ENCODE measurements at places on chromosomes 3 and 15. TPM values are rescaled to one million over a fixed set of nuclear protein-coding genes. Genes with fewer than 3 reads are reported as not detected.

GRCh38 chr3:31364188-31364587 is 168.5 kb upstream of the STT3B start:
- H3K4me3 ChIP-seq, result no peak overlapping the region
- no peaks in the 10 kb centered on the region for H3K27me3 ChIP-seq
- H3K36me3 ChIP-seq, result no peaks in the 10 kb centered on the region

DNA sequence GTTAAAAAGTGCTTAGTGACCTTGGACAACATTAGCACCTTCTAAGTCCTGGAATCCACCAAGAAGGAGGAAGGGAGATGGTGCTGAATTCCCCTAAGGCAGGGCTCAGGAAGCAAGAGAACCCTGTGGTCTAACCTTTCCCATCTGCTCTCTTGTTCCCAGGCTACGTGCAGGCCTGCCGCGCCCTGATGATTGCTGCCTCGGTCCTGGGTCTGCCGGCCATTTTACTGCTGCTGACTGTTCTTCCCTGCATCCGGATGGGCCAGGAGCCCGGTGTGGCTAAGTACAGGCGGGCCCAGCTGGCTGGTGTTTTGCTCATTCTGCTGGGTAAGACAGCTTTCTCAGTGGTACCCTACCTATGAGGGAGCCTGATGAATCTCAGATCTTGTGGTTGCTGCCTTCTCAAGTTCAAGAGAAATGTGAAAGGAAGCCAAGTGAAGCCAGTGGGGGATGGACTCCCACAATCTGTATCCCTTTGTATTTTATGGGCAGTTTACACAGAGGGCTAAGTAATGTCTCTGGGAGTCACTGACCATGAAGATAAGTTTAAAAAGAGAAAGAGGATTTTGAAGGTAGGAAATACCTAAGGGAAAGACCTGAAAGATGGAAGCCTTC is 4.4 kb downstream of the CLDN11 start:
- peaks cover 35% of the 10 kb centered on the region for H3K4me1 ChIP-seq
- H3K36me3 ChIP-seq, result no peaks in the 10 kb centered on the region

The ECE2 gene
- not detected for total RNA-seq

- no peaks in the 10 kb centered on the region for H3K36me3 ChIP-seq
- no peaks in the 10 kb centered on the region for H3K4me1 ChIP-seq
- no peak overlapping the region for H3K4me3 ChIP-seq
- H3K27me3 ChIP-seq, result peaks cover 41% of the 10 kb centered on the region
- DNase-seq, result no peak
Measured at GRCh38 chr3:10529809-10530208, 24.4 kb upstream of the ATP2B2 start.

The UPK1B gene
- total RNA-seq, result not detected

The IQCF5 gene
- not detected for total RNA-seq

DNA sequence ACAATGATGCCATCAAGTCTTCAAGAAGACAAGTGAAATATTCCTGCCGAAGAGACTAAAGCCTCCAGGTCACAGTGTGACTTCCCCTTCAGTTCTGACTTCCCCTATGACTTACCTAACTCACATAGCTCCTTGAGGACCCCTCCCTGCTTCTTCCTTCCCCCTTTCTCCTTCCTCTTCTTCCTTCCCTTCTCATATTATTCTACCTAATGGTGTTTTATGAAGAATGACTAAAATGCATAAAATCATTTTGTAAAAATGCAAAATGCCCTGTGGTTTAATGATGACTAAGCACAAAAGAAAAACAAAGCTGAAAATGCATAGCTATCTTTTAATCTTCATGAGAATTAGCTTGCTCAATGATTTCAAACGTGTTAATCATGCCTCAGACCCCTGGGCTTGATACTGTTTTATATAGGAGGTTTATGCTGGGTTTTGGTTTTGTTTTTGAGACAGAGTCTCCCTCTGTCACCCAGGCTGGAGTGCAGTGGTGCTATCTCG is 26.1 kb upstream of the TM4SF4 start:
- H3K36me3 ChIP-seq, result no peaks in the 10 kb centered on the region
- H3K4me3 ChIP-seq, result no peak overlapping the region
- peaks cover 27% of the 10 kb centered on the region for H3K4me1 ChIP-seq
- no peaks in the 10 kb centered on the region for H3K27me3 ChIP-seq
- peak overlapping the region; percentile 76 for H3K27ac ChIP-seq
- DNase-seq, result no peak

DNA sequence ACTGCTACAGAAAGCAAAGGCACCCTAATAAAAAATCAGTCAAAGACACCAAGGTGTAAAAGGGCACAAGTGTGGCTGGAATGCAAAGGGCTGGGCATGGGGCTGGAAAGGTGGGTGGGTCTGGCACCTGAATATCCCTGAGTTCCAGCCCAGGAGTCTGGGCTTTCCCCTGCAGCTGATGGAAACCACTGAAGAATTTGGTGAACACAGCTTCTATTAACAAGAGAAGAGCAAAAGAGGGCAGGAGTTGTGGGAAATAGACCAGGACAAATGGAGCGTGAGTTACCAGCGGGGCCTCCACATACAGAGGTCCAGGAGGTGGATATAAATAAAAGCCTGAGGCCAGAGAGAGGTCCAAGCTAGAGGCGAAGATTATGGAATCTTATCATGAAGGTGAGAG is 45.1 kb upstream of the TPM1 start:
- DNase-seq, result no peak
- no peaks in the 10 kb centered on the region for H3K36me3 ChIP-seq
- H3K4me3 ChIP-seq, result no peak overlapping the region

The CCR3 gene
- not detected for total RNA-seq

DNA sequence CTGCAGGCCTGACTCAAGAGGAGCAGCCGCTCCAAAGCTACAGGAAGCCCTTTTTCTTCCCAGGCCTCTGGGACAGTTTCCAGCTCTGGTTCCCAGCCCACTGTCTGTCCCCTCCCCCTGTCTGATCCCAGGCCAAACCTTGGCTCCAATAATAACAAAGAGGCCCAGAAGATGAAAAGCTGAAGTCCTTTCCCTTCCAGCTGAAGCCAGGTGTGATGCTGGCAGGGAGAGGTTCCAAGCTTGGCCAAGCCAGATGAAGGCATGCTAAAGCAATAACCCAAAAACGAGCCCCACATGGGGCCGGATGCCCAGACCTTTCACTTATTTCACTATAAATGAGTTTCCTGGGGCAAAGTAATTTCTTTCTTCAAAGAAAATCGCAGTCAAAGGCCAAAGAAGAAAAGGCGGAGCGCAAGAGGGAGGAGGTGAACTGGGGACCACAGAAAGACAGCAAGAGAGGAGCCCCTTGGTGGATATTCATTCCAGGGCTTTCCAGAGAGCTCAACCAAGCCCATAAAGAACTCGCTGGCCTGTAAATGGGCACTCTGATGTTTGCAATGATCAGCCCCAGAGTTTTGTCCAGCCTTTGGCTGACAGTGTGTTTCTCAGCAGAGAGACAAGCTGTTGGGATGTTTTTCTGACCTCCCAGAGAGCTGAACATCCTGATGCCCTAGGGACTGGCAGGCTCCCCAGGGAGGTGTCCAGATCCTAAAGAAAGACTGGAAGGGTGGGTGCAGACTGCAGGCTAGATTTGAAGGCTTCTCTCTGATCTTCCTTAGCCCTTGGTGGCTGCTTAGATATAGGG is 157.6 kb downstream of the UACA start:
- H3K27me3 ChIP-seq, result no peaks in the 10 kb centered on the region
- no peaks in the 10 kb centered on the region for H3K36me3 ChIP-seq
- H3K4me3 ChIP-seq, result no peak overlapping the region

- peaks cover 55% of the 10 kb centered on the region for H3K4me1 ChIP-seq
- peak overlapping the region; percentile 86 for H3K27ac ChIP-seq
Measured at GRCh38 chr3:69290006-69290405, 95.9 kb downstream of the FRMD4B start.

- H3K4me1 ChIP-seq, result peaks cover 100% of the 10 kb centered on the region
- H3K27ac ChIP-seq, result peak overlapping the region; percentile 100
- DNase-seq, result peak; percentile 52
- H3K36me3 ChIP-seq, result no peaks in the 10 kb centered on the region
- no peaks in the 10 kb centered on the region for H3K27me3 ChIP-seq
Measured at GRCh38 chr15:31360843-31361763, 34.5 kb downstream of the KLF13 start.

- peak overlapping the region; percentile 82 for H3K27ac ChIP-seq
- DNase-seq, result no peak
- peaks cover 64% of the 10 kb centered on the region for H3K4me1 ChIP-seq
- no peaks in the 10 kb centered on the region for H3K27me3 ChIP-seq
Measured at GRCh38 chr15:77475898-77476297, 55.2 kb downstream of the HMG20A start.

GRCh38 chr3:105774444-105775180 is 94.2 kb downstream of the CBLB start:
- no peaks in the 10 kb centered on the region for H3K27me3 ChIP-seq
- H3K4me3 ChIP-seq, result no peak overlapping the region

- peak overlapping the region; percentile 48 for H3K27ac ChIP-seq
- H3K4me1 ChIP-seq, result peaks cover 9% of the 10 kb centered on the region
- H3K4me3 ChIP-seq, result no peak overlapping the region
- peak; percentile 37 for DNase-seq
Measured at GRCh38 chr3:172332256-172333041, 115.8 kb downstream of the GHSR start.

- no peak overlapping the region for H3K4me3 ChIP-seq
- no peak overlapping the region for H3K27ac ChIP-seq
- peaks cover 6% of the 10 kb centered on the region for H3K4me1 ChIP-seq
- DNase-seq, result no peak
- peaks cover 53% of the 10 kb centered on the region for H3K27me3 ChIP-seq
Measured at GRCh38 chr3:13149330-13150108, 76.3 kb upstream of the IQSEC1 start.

The STXBP5L gene
- total RNA-seq, result not detected
